ENCODE measurements at places on chromosomes 11 and 22.

GRCh38 chr11:131038597-131038996 lies 122.3 kb upstream of the SNX19 start:
- no peak for DNase-seq

DNA sequence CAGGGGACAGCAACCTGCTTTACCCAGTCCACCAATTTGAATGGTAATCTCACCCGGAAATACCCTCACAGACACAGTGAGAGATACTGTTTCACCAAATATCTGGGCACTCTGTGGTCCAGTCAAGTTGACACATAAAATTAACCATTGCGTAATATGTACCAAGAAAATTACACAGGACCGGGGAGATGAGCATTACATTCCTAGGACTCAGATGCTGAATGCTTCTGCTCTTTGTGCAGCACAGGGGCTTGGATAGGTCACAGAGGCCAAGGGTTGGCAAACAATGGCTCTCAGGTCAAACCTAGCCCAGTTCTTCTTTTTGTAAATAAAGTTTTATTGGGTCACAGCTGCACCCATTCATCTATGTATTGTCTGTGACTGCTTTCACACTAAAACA lies 557.2 kb downstream of the MN1 start:
- DNase-seq, result no peak

DNA sequence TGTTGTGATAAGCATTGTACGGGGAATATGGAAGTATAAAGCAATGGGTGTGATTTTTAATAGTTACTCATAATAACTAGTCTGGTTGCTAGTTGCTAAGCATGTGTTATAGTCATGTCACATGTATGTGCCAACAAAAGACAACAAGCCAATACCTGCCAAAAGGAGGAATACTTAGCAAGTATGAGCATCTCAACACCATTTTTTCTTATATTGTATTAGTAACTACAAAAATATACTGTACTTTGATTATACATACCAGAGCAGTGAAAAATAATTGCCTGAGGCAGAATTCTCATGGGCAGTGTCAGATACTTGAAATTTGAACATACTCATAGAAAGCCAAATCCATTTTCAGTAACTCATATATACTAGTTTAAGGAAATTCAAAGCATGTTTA lies 62.4 kb upstream of the ALKBH3 start:
- DNase-seq, result no peak

- DNase-seq, result no peak
These were observed 96.5 kb downstream of the EXT2 start for GRCh38 chr11:44192017-44192385.

DNA sequence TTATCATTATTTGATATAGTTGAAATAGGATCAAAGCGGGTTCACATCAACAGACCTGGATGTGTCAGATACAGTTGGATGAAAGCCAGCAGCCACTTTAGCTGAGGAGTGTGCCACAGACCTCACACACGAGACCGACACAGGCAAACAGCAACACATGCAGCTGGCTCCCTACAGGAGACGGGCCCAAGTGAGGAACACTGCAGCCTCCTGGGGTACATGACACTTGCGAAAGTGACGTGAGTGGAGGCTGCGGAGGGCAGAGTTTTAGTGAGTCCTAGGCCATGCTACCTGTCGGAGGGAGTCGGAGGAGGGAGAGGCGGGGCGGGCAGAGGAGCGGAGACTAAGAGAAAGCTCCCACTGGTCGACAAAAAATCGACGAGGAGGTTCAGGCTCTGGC lies 100.9 kb upstream of the BID start:
- no peak for DNase-seq

DNA sequence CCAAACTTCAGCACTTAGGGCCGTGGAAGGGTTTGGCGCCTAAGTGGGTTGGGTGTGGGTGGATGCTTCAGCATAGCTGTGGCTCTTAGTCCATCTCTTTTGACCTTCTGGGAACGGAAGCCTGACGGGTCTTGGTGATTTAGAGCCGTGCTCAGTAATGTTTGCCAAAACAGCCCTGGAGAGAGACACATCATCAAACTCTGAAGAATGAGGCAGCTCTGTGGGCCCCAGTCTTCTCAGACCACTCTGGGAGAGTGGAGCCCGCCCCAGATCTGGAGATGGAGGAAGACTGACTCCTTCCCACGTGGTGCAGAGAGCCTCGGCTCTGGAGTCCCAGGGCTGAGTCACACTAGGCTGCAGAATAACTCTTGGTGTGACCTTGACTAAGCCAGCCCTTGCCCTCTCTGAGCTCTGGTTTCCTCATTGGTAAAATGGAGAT lies 168.9 kb downstream of the C11orf91 start:
- no peak for DNase-seq

DNA sequence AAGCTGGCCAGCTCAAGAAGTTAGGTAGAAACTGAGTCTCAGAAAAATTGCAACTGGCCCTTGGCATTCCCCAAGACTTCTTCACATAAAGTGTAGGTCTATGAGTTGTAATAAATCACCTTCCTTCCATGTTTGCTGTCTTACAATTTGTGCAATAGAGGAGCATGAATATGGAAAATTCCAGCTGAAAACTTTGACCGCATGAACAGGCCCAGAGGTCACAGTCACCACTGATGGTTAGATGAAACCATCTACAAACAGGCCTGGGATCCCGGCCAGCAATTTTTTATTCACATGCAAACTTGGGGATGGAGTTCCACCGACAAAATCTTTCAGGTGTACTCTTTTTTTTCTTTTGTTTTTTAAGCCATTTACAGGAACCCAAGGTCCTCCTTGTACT lies 88.1 kb downstream of the SERGEF start:
- DNase-seq, result no peak

DNA sequence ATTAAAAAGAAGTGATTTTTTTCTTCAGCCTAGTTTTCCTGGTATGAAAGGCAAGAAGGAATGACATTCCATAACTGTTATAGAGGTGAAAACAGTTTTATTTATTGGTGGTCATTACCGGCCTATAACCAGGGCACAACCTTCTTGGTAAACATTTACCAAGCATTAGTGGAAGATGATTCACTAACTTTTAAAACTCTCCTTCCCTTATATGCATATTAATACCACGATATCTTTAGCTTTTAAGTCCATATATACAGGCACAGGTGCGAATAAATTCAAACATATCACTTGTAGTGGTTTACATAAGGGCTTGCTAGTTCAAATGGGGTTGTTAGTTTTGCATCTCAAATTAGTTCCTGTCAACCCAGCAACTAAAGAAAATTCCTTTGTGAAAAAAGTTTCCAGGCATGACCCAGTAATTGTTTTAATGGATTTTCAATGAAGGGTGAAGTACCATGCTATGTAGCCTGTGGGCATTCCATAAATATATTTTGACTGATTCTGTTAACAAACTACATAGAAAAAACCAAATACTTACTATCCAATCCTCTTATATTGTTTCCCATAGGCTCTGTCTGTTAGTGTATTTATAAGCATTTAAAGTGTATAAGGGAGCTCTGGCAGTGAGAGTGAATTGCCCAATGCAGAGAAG lies 30.6 kb upstream of the ROBO3 start:
- DNase-seq, result no peak

GRCh38 chr11:130504317-130504716 lies 55.9 kb downstream of the ADAMTS15 start:
- no peak for DNase-seq

- DNase-seq, result peak; percentile 68
These were observed 8.7 kb downstream of the UBASH3B start for GRCh38 chr11:122664188-122664587.

DNA sequence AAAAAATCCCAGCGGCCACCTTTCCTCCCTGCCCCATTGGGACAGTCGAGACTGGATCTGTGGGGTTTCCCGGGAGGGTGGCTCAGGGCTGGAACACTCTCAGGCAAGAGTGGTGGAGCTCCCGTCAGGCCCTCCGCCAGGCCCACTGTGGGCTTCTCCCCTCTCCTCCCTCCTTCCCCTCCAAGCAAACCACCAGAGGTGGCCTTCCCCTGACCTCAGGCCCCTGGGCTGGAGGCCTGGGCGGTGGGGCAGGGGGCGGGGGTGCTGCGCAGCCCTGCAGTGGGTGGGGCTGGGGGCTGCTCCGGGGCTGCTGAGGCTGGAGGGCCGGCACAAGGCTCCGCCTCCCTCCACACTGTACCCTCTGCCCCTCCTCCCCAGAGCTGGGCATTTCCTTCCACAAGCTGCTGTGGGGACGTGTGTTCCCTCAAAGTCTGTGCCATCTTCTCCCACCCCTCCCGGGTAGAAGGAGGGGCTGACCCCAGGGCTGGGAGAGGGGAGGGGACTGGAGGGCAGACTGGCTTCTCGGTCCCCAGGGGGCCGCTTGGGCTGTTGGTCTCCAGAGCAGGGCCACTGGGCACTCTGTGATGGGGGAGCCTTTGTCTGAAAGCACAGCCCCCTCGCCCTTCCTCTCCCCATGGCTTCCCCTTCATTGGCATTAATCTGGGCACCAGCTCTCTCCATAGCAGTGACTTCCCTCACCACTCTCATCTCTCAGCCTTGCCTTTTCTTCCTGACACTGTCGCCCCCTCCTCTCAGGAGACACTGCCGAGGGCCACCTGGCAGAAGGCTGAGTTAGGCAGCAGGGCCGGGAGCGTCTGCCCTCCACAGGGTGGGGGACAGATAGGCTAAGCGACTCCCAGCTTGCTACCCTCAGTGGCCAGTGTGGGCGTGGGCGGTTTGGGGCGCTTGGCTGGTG lies 7.1 kb downstream of the RCOR2 start:
- peak; percentile 87 for DNase-seq

DNA sequence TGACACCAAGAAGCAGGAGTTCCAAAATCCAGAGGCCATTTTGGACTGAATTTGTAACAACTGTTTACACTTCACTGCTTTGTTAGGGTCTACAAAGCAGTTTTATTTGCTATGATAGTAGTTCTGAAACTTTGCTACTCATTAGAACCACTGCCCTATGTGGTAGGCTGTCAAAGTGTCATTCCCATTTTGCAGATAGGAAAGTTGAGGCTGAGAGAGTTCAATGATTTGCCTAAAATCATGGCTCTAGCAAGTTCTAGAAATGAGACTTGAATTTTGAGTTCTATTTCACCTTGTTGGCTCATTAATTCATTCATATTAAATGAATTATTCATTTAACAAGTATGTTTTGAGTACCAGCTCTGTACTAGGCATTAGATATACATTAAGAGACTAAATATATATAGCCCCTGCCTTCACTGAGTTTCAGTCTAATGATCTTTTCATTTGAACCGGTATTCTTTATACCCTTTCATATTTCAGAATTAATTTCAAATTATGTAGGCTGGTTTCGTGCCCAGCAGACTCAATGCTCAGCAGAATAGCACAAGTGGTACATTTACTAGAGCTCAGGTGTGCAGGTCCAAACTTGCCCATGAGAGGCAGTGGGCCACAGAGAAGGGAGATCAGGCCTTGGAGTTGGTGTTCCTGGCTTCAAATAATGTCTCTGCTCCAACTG lies 93.5 kb downstream of the ME3 start:
- no peak for DNase-seq

- DNase-seq, result no peak
These were observed 62.6 kb downstream of the CD6 start for GRCh38 chr11:61034111-61034510.

GRCh38 chr11:43954241-43954640 lies 11.8 kb downstream of the C11orf96 start:
- DNase-seq, result no peak

DNA sequence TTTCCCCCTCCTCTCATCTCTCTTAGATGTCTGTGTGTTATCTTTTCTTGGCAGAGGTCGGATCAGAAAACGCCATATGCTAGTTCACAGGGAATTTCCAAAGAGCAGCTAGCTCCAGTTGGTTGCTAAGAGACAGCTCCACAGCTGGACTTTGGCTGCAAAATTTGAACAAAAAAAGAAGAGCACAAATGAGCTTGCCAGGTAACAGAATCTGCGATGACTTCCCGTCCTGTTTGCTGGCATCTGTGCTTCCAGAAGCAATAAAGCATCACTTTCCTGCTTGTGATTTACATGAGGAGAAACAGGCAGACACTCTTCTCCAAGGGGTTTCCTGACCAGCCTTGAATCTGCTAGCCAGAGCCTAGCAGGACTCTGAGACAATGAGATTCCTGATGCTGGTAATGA lies 596.0 kb upstream of the B3GAT1 start:
- peak; percentile 50 for DNase-seq

- DNase-seq, result no peak
These were observed 131.0 kb downstream of the TBC1D22A start for GRCh38 chr22:46893281-46894020.

GRCh38 chr11:32435942-32436750 lies 807 bp upstream of the WT1 start:
- peak; percentile 62 for DNase-seq

- DNase-seq, result no peak
These were observed 1.0 kb upstream of the RELA start for GRCh38 chr11:65663639-65664200.

DNA sequence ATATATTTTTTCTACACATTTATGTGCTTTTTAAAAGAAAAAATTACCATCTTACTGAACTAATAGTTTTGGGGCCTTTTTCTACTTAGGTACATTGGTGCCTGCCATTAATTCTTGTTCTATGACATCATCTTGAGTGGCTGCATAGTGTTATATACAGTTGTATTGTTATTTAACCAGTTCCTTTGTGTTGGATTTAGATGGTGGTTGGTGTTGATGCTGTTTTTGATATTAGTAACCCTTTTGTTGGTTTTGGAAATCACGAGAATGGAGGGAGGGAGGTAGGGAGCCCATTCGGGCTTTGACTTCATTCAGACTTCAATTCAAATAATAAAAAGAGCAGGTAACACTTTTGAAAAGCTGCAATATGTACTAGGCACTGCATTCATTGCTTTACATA lies 15.4 kb upstream of the C11orf96 start:
- no peak for DNase-seq

DNA sequence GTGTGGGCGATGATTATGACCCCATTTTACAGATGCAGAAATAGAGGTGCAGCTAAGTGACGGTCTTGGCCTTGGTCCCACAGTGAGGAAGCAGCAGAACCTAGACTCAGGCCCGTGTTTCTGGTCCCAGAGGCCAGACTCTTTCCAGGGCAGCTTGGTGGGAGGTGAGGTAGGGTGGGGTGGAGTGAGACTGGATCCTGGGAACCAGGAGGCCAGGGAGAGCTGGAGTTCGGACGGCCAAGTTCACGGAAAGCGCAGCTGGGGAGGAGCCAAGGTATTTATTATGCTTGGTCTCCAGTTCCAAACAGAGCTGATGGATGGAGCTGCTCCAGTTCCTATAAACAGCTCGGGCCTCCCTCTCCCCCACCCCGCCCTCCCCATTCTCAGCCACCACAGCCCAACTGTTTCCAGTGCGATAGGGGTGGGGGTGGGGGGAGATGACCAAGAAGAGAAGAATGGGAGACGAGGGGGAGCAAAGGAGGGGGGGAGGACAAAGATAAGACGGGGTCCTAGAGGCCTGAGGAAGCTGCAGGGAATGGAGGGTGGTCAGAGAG lies 16.2 kb downstream of the LRRC32 start:
- no peak for DNase-seq

GRCh38 chr11:96147186-96147585 lies 195.8 kb downstream of the MAML2 start:
- no peak for DNase-seq

Data from retina (tissue), 1 donor.